BJ (cell line): ENCODE measurements at places on chromosomes 3 and 15.

GRCh38 chr3:8846176-8846575, 76.8 kb upstream of the OXTR start:
- DNase-seq = no peak

- DNase-seq = no peak
Observed at GRCh38 chr3:47370887-47371697, 9.7 kb upstream of the PTPN23 start.

DNA sequence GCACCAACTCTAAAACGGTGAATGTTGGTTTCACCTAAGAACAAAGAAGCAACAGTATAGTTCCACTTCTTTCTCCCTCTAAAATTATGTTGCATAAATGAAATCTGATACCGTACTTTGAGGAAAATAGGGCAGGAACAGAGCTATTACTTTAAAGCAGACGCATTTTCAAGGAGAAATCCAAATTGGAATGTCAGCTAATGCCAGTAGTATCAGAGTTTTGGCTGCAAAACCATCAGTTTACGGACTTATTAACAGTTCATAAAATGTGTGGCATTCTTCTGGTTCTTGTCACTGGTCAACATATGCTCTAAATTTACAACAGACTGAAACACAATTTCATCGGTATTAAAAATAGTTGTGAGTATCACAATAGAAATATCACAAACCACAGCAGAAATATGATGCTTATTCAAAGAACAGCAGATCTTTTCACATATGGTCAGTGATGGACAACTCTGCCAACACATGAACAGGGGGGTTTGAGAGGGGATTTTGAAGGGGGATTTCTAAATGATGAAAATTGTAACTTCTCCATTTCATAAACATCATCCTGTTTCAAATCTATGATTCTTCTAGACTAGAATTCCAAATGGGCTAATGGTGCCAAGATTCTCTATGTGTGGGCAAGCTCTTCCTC, 38.7 kb upstream of the ROBO2 start:
- DNase-seq = no peak

DNA sequence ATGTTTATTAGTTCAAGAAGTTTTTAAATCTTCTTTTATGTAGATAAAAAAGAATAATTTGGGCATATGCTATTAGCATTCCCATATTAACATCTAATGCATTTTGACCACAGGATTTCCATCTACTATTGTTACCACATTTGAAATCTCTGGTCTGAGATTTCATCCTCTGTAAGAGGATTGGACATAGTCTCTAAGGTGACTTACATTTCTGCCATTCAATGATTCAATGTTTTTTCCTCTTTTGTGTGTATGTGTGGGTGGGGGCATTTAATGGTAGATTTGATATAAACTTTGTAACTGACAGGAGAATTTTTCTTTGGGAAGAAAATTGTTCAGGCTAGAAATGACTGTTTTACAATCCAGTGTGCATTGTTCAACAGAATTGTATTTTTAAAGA, 307.3 kb upstream of the RBMS3 start:
- DNase-seq = no peak

- DNase-seq = no peak
Observed at GRCh38 chr15:71202712-71203111, 87.4 kb downstream of the THSD4 start.

DNA sequence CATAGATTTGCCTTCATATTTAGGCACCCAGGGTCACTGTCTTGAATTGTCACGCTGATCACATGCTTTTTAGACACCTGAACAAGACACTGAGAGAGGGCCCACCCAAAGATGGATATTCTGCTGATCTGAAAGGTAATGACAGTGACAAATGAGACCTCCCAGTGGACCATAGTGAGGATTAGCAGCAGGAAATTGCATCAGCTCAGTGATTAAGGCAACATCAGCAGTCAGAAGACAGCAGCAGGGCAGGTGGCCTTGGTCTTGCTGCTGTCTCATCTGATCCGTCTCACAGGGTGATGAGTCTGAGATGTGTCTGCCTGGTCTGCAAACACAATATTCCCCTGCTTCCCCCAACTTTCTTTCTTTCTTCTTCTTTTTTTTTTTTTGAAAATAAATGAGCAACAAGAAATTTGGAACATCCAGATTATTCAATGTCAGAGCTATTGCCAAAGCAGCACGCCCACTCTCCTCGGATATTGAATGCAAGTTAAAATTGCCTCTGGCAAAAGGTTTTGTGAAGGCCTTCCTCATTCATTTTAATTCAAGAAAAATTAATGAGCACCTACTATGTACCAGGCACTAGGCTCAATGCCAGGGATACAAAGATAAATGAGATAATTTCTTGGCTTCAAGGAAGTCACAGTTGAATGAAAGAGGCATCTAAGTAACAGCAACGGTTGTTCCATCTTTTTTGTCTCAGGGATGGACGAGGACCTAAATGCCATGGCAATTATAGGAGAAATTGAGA, 14.1 kb downstream of the OTOL1 start:
- DNase-seq = no peak

DNA sequence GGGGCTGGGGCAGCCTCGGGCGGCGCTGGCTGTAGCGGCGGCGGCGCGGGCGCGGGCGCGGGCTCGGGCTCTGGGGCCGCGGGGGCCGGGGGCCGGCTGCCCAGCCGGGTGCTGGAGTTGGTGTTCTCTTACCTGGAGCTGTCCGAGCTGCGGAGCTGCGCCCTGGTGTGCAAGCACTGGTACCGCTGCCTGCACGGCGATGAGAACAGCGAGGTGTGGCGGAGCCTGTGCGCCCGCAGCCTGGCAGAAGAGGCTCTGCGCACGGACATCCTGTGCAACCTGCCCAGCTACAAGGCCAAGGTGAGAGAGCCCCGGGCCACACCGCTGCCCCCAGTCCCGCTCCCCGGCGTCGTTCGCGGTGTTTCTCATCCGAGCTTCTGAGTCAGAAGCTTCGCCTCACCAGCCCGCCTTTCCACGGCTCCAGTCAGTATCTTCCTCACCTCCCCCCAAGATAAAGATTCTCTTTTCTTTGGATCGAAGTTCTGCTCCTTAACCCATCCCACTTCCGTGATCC, 600 bp downstream of the FBXO45 start:
- no peak for DNase-seq

- no peak for DNase-seq
Observed at GRCh38 chr3:53808496-53808895, 37.7 kb downstream of the CHDH start.

- DNase-seq = no peak
Observed at GRCh38 chr3:88691081-88691480, 416.3 kb upstream of the EPHA3 start.

DNA sequence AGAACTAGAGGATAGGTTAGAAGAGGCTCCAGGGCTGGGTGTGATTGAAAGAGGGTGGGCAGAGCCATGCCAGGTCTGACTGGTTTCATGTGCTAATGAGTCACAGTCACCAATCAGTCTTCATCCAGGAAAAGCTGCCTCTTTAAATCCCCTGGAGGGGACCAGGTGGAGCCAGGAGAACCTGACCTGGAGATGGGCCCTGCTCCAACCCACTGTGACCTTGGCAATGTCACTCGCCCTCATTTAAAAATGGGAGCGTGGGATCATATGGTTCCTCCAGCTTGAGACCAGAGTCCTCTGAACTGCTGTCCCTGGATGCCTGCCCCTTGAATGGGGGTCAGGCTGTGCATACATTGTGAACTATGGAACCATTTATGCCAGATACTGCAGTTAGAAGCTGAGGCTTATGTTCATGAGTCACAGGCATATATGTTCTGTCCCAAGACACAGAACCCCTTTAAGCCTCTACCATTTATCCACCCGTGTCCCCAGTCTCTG, 23.0 kb downstream of the HES1 start:
- DNase-seq = no peak

GRCh38 chr3:27345493-27345892, 23.7 kb downstream of the NEK10 start:
- no peak for DNase-seq
